ENCODE measurements at places on chromosomes 1 and 21.
A peak's percentile ranks its signal among the peaks of the same experiment; 100 is the strongest.

DNA sequence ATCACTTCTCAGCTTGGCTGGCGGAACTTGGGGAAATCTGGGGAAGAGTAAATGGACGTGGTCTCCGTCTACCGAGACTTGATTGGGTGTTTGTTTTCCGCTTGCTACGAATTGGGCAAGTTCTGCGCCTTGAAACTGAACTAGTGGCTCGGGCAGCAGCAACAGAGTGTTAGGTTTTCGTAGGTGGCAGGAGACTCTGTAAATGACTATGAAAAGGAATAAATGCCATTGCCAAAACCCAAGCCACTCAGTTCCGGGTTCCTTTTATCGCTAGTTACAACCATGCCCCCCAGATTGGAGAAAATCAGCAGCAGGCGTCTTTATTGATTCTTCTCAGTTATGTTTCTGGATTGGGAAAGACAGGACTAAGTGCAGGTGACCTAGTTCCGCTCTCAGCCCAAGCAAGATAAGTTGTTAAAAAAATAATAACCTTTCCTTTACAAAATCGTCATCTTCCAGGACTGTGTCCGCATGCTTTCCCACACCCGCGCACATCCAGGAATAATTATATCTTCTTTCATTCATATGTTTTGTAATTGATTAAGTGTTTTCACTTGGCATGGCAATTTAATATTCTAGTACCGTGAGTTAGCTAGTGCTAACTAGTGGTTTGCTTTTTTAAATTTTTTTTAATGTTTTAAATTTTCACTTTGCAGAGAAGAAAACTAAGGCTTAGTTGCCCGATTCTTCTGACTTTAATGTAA lies 3.4 kb downstream of the LHX9 start:
- no peak for DNase-seq

DNA sequence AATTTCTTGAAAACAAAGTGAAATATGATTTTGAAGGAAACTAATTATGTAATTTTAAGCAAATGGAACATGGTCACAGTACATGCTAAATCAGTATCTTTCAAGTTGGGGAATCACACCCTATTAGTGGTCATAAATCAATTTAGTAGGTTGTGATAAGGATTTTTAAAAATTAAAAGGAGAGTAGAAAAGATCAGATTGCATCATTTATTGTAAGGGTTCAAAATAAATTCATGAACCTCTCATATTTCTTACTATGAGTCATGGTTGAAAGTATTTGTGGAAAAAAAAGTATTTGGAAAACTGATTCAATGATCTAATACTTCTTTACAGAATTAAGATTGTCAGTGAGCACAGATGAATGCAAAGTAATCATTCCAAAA lies 14.6 kb downstream of the ADSS2 start:
- no peak for DNase-seq

DNA sequence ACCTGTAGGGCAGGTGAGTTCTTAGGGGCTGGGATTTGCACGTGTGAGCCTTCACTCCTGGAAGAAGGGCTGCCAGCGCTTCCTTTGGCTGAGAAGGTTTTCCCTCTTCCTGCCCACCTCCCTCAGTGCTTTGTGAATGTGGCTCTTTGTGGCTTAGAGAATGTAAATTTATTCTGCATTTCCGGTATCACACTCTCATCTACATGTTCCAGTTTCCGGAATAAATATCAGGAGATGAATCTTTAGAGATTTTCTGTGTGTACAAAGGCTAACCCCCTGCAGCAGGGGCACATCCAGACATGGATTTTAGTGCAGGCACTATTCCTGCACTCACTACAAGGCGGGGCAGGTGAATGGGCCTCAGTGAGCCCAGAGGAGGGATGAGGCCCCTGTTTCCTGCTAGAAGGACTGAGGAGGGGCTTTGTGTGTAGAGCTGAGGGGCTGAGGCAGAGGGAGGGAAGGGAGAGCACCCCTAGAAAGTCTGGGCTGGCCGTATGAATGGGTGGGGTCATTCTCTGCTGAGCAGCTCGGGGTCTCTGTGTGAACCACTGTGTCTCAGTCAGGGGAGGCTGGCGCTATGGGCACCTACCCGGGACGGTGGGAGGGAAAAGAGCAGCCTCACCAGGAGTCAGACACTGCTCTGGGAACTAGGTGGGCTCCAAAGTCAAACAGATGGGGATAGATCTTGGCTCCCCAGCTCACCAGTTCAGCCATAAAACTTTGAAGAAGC lies 207.5 kb downstream of the MATN1 start:
- no peak for DNase-seq

DNA sequence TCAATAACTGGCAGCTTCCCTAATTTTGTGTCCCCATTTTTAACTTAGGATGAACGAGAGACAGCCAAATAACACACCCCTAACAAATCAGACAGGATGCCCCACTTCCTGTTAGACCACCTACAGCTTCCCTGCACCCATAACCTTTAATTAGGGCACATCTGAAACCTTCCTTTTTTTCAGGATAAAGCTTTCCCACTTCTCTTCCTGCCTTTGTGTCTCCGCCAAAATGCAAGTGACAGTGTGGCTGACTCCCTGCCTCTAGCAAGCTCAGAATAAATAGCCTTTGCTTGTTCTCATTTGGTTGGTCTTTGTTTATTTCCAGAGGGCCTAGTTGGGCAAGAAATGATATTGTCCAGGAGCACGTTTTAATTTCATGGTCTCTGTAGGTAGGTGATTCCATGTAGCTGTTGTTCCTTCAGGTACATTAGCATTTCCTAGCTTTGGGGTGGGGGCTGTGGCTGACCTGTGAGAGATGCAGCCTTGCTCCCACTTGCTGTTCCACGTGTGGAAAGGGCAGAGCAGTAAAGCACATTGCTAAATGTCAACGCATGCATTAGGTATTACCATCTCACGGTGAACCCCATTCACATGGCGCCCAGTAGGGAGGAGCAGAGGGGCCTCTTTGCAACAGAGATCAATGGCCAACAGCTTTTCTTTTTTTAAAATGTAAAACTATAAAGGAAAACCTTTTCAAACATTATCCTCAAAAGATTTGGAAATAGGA lies 154.9 kb downstream of the ST6GALNAC3 start:
- DNase-seq, result no peak

- DNase-seq, result peak; percentile 81
Observed at GRCh38 chr1:155070721-155071569, 7.4 kb downstream of the EFNA4 start.

GRCh38 chr1:244778344-244778743 lies 57.1 kb upstream of the COX20 start:
- DNase-seq, result no peak

DNA sequence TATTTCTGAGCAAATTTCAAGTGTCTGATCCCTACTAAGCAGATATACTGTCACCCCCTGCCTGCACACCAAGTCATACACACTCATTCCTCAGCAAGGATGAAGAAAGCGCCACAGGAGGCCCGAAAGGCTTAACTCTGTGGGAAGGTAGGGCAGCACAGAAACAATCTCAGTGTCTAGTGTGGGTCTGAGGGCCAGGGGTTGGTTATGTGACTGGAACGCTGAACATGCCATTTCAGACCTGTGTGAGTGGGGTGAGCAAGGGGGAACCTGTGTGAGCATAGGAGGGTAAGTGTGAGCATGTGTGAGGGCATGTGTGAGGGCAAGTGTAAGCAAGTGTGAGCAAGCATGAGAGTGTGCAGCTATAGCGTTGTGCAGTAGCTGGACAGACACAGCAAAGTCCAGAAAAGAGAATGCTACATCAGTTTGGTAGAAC lies 6.2 kb downstream of the ITPKB start:
- no peak for DNase-seq

GRCh38 chr1:34984793-34985608 lies at the start of gene TMEM35B:
TMEM35B (minus strand) TSS chr1:34985347; CDS start chr1:34985305, 42 bp downstream.
- peak; percentile 27 for DNase-seq

- DNase-seq, result no peak
Observed at GRCh38 chr1:22861764-22862440, 110.8 kb downstream of the LACTBL1 start.

GRCh38 chr1:27009601-27010197 lies 3.0 kb downstream of the TENT5B start:
- no peak for DNase-seq

GRCh38 chr1:114299331-114299975 lies 145.8 kb upstream of the SYT6 start:
- DNase-seq, result no peak

DNA sequence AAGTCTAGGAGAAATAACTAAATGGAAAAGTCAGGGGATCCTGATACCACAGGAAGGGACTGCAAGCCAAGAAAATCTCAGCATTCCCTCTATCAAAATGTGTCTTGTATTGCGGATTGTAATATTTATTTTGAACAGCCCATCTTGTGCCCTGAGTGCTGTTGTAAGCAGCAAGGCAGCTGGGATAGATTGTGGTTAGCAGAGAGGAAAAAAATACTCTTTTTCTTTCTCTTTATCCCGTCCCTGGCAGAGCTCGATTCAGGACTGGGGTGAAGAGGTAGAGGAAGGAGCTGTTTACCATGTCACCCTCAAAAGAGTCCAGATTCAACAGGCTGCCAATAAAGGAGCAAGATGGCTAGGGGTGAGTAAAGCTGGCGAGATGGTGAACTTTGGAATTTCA lies 1.2 kb downstream of the RGL1 start:
- no peak for DNase-seq

- no peak for DNase-seq
Observed at GRCh38 chr1:47859092-47859743, 138.0 kb downstream of the TRABD2B start.

DNA sequence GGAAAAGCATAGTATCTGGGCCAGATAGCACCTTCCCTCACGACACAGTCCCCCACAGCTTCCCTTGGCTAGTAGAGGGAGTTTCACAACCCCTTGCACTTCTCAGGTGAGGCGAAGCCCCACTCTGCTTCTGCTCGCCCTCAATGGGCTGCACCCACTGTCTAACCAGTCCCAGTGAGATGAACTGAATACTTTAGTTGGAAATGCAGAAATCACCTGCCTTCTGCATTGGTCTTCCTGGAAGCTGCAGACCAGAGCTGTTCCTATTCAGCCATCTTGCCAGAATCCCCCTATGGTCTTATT lies 243.2 kb upstream of the FAM78B start:
- no peak for DNase-seq
